ENCODE measurements at places on chromosomes 5 and 9.

- DNase-seq = no peak
Observed at GRCh38 chr5:133420440-133421301, 191.7 kb downstream of the FSTL4 start.

- no peak for DNase-seq
Observed at GRCh38 chr9:13975611-13976290, 338.2 kb downstream of the NFIB start.

GRCh38 chr5:167889276-167889675, 402.2 kb upstream of the WWC1 start:
- DNase-seq = no peak

GRCh38 chr5:72324189-72324825, 4.1 kb downstream of the PTCD2 start:
- no peak for DNase-seq

DNA sequence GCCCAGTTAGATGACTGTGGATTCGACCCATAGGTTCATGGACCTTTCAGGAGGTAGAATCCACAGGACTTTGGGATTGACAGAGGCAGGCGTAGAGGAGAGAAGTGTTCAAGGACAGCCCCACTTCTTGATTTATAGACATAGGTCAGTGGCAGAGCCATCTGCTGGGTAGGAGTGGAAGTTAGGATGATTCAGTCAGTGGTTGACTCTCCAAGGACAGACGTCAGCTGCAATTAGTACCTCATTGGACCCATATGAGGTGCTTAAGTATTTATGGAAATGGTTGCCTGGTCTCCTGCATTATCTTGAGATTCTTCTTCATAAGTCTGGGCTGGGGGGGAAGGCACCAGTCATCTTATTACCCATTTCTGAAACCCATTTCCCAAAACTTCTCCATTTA, 70.9 kb downstream of the SH3RF2 start:
- DNase-seq = peak; percentile 12

DNA sequence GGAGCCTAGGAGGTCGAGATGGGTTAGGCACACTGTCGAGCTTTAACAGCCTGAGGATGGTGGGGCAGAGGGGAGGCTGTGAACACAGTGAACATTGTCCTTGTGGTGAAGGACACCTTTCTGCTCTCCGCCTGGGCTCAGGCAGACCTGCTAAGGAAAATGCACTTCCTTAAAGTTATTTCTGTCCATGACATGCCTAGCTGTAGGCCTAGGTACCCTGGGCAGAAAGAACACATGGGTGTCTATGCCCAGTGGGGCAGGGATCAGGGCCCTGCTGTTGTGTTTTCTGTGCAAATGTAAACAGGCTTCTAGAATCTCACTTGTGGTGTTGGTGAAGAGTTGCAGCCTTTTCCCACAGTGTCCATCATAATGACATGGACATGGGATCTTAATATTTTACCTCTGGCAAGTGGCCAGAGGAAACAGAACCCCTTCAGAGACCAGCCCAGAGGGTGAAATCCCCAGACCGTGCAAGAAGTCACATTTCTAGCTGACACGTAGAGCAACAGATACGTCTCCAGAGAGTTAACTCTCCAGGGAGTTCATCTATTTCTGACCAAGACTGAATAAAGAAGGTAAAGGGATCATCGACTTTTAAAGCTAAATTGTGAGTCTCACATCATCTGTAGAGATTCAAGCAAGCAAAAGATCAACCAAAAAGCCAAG, 79.2 kb downstream of the C9orf152 start:
- no peak for DNase-seq

DNA sequence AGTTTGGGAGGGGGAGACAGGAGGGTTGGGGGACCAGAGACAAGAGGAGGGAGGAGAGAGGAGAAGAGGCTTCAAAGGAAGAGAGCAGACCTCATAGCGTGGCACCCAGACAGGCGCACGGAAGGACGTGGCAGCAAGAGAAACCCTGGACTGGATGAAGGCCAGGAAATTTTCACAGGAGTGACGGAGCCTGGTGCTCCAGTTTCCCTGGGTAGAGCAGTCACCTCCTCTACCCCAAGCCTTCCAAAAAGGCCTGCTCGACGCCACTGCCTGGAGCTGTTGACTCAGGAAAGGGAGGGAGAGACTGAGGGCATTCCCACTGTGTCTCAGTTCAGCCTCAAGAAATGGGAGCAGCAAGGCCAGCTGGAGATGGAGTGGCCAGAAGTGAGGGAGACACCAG, 19.3 kb downstream of the AK8 start:
- DNase-seq = no peak

DNA sequence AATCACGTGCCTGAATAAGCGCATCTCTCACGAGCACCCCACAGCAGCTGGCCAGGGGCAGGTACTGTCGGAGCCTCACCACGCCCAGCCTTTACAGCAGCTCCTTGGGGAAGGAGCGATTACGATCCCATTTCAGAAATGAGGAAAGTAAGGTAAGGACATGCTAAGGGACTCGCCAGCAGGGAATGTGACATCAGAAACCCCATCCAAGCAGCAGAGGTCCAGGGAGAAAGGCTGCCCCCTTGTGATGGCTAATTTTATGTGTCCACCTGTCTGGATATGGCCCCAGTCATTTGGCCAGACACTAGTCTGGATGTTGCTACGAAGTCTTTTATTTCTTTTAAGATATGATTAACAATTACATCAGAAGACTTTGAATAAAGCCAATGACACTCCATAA, 77.3 kb downstream of the UBE2QL1 start:
- DNase-seq = no peak

GRCh38 chr9:77710965-77711648, 63.0 kb upstream of the GNA14 start:
- DNase-seq = no peak

DNA sequence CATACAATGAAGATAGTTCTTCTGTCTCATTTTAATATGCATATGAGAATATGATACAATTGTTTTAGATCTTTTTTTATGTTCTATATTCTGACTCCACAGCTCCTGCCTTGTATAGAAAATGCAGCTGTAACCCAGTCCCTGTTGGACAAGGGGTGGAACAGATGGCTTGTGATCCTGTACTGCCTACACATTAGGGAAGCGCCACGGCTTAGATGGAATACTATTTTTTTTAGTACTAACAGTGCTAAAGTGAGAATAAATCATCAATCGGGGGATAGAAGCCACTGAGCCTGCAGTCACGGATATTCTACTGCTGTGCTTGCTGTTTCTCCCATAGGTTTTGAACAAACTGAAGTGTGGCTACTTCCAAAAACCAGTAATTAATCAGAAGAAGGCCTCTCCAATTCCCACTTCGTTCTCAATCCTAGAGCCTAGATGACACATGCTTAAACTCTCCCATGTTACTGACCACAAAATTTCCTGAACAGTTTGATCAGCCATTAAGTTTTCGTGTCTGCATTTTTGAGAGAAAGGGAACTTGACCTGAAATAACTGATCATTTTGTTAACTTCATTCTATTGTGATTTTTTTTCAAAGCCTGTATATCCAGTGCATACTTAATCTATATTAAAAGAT, 150.3 kb downstream of the CDH18 start:
- DNase-seq = no peak

- DNase-seq = no peak
Observed at GRCh38 chr5:159339460-159339859, 9.2 kb upstream of the IL12B start.

- no peak for DNase-seq
Observed at GRCh38 chr5:116976767-116977166, 402.1 kb upstream of the SEMA6A start.

GRCh38 chr9:114287001-114287762, 35.7 kb upstream of the ORM1 start:
- no peak for DNase-seq

GRCh38 chr5:150073086-150073625, 13.2 kb downstream of the CSF1R start:
- DNase-seq = no peak

DNA sequence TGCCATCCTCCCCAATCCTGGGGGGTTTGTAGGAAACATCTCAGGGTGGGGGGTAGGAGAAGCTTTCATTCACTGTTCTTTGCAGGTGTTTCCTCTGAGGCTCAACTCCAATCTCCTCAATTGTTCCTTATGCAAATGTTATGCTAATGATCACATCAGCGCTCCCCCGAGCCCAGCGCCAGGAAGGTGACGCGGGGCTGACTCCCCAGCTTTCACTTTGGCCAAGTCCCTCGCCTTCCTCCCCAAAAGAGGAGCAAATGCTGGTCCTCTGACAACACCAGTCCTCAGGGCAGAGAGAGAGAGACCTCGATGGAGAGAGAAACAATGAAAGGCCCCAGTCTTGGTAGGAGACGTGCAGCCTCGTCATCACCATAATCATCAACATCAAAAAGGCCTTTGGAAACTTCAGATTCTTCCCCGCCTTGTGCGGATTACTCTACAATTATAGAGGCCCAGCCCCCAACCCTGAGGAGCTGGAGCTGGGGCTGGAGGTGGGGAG, 39.1 kb downstream of the PCDH1 start:
- no peak for DNase-seq

GRCh38 chr9:35341021-35341420, 148.9 kb upstream of the RUSC2 start:
- DNase-seq = no peak

- no peak for DNase-seq
Observed at GRCh38 chr9:2229109-2229721, 214.1 kb downstream of the SMARCA2 start.

GRCh38 chr5:167730121-167730520, 561.3 kb upstream of the WWC1 start:
- DNase-seq = no peak

DNA sequence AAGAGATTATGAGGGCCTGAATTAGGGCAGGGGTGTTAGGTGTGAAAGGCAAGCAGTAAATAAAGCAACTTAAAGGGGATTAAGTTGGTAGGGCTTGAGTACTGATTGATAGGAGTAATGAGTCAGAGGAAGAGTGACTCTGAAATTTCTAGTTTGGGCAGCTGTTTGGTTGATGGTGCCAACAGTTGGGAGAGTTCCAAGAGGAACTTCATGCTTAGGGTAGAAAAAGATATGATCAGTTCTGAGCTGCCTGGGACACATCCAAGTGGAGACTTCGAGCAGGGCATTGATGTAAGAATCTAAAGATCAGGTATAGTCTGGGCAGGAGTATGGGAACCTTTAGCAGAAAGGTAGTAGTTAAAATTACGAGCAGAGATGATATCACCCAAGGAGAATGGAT, 10.2 kb downstream of the MAMDC2 start:
- DNase-seq = no peak

DNA sequence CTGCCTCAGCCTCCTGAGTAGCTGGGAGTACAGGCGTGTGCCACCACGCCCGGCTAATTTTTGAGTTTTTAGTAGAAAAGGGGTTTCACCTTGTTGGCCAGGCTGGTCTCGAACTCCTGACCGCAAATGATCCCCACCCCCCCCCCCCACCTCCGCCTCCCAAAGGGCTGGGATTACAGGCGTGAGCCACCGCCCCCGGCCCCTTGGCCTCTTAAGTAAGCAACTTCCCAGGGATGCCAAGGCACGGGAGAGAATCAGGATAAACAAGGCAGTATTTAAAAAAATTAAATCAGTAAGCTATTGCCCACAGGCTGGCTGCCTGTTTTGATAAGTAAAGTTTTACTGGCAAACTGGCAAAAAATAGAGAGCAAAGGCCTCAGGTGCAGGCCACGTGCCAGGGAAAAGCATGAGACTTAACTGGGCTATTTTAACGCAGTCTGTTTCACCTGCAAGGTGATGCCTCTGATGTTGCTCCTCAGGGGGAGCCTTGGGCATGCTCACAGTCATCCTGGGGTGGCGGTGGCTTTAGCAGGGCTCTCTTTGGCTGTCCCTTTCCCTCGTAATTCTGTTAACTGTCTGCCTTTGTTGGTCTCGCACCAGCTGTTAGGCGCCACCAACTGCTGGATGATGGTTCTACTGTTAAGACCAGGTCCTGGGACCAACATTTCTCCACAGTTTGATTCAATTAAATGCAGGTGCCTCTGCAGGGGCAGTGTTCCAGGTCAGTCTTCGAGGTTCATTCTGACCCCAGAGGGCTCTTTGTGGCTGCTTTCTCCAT, 19.4 kb upstream of the RNF130 start:
- DNase-seq = no peak

GRCh38 chr5:68771221-68771620, 322.6 kb upstream of the SLC30A5 start:
- DNase-seq = no peak

DNA sequence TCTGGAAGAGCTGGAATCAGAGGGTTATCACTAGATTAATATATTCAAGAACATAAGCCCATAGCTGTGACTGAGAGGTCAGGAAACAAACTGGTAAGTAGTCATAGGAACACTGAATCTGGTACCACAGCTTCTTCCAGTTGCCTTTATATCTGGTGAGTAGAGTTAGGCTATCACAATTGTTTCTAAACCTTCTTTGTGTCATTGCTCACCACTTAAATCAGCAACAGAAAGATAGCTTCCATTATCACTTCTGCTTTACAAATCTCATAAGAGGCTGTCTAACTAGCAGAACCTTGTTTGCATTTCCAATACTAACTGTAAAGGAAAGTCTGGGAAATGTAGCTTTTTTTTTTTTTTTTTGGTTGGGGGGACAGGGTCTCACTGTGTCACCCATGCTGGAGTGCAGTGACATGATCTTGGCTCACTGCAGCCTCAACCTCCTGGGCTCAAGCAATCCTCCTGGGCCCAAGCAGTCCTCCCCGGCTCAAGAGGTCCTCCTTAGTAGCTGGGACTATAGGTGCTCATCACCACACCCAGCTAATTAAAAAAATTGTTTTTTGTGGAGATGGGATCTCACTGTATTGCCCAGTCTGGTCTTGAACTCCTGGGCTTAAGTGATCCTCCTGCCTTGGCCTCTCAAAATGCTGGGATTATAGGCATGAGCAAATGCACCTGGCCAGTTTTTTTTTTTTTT, 22.0 kb downstream of the CDC42SE2 start:
- DNase-seq = no peak

DNA sequence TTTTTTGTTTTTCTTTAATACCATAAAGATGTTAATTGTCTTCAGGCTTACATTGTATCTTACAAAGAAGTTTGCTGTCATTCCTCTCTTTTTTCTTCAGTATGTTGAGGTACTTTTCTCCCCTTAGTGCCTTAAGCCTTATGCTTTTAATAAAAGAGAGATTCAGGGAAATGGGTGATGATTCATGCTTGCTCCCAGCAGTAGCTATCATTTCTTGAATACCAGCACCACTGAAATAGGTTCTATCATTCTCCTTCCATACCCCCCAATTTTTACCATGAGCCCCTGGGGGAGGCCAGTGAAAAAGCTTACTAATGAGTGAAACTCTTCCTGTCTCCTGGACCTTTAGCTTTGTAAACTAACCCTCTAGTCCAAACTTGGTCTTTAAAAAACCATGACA, 165.0 kb downstream of the FBXL7 start:
- DNase-seq = no peak

GRCh38 chr5:5318426-5319190, 103.9 kb upstream of the ICE1 start:
- DNase-seq = no peak

GRCh38 chr5:54159153-54159892, 151.1 kb downstream of the ARL15 start:
- no peak for DNase-seq

DNA sequence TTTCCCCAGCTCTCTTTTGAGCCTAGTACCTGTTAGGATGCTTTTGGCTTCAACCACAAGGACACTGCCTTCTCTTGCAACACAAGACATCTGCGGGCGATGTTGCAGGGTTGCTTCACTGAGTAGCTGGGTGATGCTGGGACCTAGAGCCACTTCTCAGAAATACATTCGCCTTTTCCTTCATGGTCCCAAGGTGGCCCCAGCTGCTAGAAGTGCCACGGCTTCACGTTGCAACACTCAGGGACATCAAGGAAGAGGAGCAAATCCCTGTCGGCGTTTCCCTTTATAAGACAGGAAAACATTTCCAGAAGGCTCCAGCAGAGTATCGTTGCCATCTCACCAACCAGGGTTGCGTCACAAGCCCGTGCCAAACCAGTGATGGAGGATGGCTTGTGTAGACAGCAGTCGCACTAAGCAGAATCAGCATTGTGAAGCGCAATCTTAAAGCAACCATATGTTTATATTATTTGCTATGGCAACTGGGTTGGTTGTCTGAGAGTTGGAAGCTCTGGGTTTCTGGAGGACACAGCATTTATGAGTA, 62.7 kb downstream of the ANKRD33B start:
- no peak for DNase-seq

All from CD4-positive, alpha-beta T cell (primary cell).